ENCODE measurements at places on chromosomes 7 and 10.

DNA sequence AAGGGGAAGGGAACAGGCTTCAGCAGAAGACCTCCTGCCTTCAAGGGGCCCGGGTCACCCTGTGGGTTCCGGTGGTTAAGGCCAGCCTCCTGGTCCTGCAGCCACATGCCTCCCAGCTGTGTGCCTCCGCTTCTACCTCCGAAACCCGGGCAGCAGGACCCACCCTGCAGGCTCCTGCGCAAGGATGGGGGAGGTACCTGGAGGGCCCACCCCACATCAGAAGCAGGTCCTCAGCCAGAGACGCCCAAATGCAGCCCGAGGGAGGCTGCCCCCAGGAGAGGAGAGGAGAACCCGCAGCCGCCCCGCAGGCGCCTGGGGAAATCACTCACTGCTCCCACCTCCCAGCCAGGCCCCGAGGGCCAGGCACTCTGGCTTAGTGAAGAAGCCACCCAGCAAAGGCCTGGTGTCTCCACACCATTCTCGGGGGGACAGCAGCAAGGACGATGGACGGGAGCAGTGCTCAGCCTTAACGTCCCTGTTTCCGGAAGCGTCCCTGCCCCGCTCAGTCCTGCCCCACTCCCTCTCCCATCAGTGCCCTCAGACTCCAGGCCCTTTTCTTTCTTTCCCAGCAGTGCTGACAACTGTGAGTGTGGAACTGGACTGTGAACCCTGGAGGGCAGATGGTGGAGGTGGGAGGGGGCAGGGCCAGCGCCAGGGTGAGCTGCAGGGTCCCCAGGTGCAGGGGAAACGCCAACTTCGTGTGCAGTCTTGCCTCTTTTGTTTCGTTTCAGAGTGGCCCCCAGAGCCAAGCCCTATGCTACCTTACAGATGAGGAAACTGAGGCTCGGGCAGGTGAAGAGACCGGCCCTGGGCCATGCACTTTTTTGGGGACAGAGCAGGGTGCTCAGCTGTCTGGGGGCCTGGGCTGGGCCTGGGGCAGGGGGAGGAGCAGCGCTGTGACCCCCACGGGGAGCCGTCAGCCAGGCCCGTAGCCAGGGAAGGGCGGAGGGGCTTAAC is 138.0 kb downstream of the FAM53B start:
- DNase-seq = no peak

DNA sequence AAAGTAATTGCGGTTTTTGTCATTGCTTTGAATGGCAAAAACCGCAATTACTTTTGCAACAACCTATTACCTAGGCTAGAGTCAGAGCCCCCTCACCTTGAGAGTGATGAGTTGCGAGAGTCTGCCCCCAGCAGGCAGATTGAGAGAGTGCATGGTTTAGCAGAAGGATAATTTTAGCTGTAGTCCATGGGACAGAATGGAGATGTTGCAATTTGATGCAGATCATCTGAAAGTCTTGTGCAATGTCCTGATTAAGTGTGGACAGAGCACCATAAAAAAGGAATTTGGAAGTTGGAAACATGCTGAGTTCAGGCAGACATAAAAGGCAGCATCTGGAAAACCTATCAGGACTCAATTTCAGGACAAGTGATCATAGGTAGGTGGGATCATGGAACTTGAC is 48.7 kb downstream of the GPR141 start:
- peak; percentile 1 for DNase-seq

- DNase-seq = no peak
These were observed 117.0 kb upstream of the BTBD16 start for GRCh38 chr10:122154031-122154544.

- DNase-seq = no peak
These were observed 19.9 kb downstream of the ACTA2 start for GRCh38 chr10:88932539-88933256.
